ENCODE measurements at places on chromosomes 11 and 22.

- no peak for DNase-seq
Measured at GRCh38 chr22:35986088-35986487, 42.5 kb downstream of the RBFOX2 start.

- DNase-seq: no peak
Measured at GRCh38 chr22:39732625-39733024, 160.9 kb downstream of the ENTHD1 start.

GRCh38 chr11:86508604-86509587 is 134.2 kb downstream of the CCDC81 start:
- no peak for DNase-seq

DNA sequence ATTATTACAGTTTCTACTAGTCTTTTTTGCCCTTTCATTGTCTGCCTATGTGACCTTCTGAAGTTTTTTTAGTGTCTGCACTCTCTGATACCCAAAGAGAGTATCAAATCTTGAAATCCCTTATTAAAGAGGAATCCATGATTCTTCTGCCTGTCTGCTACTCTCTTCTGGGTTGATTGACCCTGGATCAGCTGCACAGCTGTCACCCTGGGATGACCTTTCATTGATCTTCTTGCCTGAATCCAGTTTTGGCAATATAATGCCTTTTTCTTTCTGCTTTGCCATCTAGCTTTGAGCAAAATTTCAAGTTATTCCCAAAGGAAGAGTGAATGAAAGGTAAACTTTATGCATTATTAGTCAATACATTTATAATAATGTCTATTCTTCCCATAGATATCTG is 32.6 kb downstream of the NCAM1 start:
- DNase-seq: no peak
